ENCODE measurements at places on chromosomes 6 and 20. TPM values are rescaled to one million over a fixed set of nuclear protein-coding genes. Genes with fewer than 3 reads are reported as not detected.

The GPLD1 gene
- total RNA-seq: under 0.01 TPM

The MYB gene
- total RNA-seq: 0.17 TPM

The MUC22 gene
- total RNA-seq: not detected

The TLDC2 gene
- total RNA-seq: 0.09 TPM

The RSPO3 gene
- 0.77 TPM for total RNA-seq

The DDR1 gene
- 21.1 TPM for total RNA-seq

The OPRL1 gene
- 2.2 TPM for total RNA-seq

Data from bronchial smooth muscle cell (primary cell).